Amygdala (tissue), 56 donors: ENCODE measurements at places on chromosomes 16 and 17.

DNA sequence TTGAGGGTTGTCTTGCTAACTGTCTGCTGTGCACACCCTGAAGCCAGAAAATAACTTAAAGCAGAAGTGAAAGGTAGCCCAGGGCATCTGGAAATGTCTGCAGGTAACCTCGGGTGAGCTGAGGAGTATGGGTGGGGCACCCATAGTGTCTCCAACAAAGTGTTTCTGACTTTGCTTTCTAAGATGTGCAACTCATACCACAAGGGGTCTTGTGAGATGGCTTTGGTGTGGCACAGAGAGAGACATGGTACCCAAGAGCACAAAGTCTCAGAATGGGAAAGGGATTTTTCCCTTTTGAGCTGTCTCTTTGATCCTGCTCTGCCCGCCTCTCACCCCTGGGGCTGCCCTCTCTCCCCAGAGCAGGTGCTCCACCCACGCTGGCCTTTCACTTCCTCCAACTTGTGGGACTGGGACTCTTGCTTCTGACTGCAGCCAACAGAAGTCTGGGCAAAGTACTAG lies 6.9 kb downstream of the CHD9 start:
- DNase-seq = no peak

- DNase-seq = no peak
Observed at GRCh38 chr16:31700200-31700529, 172.5 kb downstream of the AHSP start.

- DNase-seq = no peak
Observed at GRCh38 chr16:15484662-15485061, 50.3 kb downstream of the BMERB1 start.

- DNase-seq = no peak
Observed at GRCh38 chr17:13474073-13474800, 127.5 kb downstream of the HS3ST3A1 start.

DNA sequence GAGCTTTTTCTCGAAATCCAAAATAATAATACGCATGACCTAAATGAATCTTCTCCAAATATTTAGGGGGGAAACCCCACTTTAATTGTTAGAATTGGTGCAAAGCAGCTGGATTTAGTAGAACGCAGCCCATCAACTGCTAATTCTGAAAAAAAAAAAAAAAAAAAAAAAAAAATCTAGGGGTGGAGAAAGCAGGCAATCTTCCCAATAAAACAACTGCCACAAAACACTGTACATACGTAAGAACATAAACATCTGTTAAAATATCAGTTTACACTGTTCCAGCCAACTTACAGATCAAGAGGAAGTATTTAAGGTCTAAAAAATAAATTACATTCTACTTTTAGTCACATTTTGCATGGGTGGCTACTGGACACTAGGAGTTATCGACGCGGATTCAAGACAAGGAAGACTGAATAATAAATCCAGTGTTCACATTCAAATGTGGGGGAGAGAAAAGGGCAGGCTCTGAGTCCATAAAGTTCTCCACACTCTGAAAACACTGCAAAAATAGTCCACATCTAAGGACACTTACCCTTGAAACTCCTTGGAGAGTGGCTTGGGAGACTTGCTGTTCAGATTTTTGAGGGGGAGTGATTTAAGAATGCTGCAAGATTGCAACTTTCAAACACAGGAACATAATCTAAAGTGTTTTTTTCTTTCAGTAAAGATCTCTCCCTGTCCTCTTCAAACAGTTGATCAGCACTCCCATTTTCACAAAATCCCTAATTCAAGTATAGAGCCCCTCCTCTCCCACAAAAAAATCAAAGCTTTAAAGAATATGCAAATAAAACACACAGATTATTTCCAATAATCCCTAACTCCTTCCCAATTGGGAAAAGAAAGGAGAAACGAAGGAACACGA lies 1.3 kb downstream of the APPBP2 start:
- no peak for DNase-seq

DNA sequence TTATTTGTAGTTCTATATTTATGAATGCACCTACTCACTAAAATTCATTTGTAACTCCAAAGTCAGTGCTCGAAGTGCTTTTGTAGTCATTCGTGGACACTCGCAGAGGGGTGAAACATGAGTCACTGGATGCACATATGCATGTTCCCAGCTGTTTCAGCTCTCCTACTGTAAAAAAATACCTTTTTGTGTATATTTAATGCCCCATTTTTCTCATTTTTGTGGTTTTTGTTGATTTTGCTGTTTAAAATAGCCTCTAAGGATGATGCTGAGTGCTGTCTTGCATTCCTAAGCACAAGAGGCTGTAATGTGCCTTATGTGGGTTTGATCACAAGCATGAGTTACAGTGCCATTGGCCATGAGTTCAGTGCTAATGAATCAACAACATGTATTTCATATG lies 30.6 kb downstream of the CENPV start:
- DNase-seq = no peak

DNA sequence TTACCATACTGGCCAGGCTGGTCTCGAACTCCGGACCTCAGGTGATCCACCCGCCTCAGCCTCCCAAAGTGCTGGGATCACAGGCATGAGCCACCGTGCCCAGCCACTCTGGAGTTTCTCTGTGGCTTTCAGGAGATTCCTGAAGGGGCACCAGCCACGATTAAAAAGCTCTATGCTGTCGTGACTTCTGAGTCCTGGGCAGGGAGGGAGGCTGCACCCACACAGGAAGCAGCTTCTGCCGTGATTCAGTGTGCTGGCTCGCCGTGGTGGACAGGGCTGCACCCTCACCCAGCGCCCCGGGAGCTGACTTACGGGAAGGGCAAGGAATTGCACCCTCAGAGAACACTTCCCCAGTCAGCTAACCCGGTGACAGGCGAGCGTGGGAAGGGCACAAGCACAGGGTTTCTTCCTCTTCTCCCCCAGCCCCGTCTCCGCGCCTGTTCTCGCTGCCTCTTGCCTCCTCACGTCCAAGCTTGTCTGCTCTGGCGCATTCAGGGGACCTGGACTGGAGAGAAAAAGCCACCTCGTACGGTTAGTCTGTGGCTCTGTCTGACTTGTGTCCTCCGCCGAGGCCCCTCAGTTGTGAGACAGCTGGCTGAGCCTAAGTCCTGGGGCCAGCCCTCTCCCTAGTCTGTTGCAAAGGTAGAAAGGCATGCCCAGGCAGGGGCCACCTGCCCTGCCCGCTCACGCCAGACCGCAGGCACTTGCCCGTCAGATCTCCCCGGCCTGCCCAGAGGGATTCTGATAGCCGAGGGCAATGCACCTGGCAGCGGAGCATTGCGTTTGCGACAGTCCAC lies 145.0 kb downstream of the SEC14L1 start:
- no peak for DNase-seq

GRCh38 chr16:67150047-67150832 lies 558 bp downstream of the B3GNT9 start:
- no peak for DNase-seq

GRCh38 chr17:81264640-81265039 lies 25.5 kb downstream of the NDUFAF8 start:
- no peak for DNase-seq

- DNase-seq = no peak
Observed at GRCh38 chr17:82608816-82609215, 39.4 kb downstream of the WDR45B start.

GRCh38 chr17:75777296-75777922 lies 7.2 kb upstream of the UNK start:
- DNase-seq = no peak

- DNase-seq = no peak
Observed at GRCh38 chr16:4316108-4316863, 419 bp downstream of the GLIS2 start.

DNA sequence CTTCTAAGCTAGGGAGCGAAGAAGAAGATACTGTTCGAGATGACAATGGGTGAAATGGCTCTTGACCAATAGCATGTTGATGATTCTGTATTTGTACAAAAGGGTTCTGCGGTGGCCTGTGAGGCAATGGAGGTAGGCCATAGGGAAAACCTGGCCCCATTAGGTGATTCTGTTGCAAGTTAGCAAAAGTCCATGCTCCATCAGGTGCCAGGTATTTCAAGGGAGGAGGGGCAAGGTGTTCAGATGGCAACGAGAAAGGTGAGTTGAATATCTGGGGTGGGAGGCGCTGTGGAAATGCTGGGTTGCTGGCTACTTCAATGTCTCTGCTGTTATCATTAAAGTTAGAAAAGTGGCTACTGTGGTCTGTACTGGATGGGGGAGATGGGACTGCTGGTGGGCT lies 62.8 kb downstream of the CACNG1 start:
- no peak for DNase-seq

- DNase-seq = no peak
Observed at GRCh38 chr17:56292578-56292977, 139.3 kb downstream of the ANKFN1 start.

- DNase-seq = no peak
Observed at GRCh38 chr16:47063011-47063724, 80.6 kb downstream of the NETO2 start.

DNA sequence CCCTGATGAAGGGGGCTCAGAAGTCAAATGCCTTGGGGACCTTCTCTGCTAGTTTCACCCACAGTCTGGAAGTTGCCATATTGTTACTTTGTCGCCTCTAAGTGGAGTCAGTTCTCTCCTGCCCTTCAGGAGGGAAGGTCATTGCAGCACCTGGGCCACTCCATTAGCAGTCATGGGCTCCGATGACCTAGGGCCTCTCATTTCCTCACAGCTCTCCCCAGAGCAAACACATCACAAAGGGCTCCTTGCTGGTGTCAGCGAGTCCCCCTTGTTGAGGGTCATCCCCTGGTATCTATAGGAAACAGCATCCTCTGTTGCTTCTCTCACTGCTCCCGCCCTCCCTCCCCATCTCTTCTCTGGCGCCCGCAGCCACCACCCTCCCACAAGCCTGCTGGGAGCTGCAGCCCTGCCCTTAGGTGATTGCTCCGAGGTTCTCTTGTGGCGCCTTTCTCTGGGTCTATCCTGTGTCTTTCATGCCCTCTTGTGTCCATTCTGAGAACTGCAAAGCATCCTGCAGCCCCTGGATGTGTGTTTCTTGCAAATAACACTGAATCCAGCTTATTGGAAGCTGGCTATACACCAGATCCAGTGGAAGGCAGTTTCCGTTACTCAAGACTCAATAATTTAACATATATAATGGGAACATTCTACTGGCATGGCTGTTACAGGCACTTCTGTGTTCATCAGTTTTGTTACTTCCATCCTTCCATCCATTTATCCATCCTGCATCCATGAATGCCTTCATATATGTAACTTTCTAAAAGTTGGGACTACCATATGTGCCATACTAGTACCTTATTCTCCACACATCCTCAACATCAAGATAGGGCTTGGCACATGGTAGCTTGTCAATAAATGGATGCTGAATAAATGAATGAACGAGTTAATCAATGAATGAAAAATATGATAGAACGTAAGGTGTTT lies 21.2 kb downstream of the PDILT start:
- no peak for DNase-seq

DNA sequence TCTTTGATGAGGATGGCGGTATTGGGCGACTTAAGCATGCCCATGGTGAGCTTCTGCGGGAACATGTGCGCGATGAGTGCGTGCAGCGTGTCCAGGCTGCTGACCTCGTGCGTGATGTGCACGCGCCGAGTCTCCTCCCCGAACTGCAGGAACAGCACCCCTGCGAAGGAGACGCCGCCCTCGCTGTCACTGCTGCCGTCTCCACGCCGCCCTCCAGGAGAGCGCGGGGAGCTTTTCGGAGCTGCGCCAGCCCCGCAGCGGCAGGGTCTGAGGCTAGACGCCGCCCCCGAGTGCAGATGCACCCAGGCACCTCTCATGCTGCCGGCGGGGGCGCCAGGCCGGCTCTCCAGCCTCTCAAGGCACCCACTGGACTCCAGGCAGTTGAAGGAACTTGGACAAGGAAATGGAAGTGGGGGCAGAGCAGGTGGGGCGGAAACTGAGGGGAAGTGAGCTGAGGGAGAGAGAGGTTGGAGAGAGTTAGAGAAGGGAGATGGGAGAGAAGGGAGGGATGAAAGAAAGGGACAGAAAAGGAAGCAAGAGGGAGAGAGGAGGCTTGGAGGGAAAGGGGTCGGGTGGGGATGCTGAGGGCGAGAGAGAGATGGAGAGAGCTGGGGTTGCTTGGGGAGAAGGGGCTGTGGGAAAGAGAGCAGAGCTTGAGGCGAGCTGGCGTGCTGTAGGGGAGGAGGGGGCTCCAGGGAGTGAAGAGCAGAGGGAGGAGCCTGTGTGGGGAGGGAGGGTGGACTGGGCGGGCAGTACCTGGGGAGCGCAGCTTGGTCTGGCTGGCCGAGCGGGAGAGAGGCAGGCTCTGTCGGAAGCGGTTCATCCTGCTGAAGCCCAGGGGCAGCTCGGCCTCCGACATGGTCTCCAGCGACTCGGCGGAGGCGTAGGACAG lies 42.1 kb downstream of the SRCIN1 start:
- DNase-seq = no peak

- no peak for DNase-seq
Observed at GRCh38 chr17:80045703-80046102, 9.3 kb downstream of the CCDC40 start.

DNA sequence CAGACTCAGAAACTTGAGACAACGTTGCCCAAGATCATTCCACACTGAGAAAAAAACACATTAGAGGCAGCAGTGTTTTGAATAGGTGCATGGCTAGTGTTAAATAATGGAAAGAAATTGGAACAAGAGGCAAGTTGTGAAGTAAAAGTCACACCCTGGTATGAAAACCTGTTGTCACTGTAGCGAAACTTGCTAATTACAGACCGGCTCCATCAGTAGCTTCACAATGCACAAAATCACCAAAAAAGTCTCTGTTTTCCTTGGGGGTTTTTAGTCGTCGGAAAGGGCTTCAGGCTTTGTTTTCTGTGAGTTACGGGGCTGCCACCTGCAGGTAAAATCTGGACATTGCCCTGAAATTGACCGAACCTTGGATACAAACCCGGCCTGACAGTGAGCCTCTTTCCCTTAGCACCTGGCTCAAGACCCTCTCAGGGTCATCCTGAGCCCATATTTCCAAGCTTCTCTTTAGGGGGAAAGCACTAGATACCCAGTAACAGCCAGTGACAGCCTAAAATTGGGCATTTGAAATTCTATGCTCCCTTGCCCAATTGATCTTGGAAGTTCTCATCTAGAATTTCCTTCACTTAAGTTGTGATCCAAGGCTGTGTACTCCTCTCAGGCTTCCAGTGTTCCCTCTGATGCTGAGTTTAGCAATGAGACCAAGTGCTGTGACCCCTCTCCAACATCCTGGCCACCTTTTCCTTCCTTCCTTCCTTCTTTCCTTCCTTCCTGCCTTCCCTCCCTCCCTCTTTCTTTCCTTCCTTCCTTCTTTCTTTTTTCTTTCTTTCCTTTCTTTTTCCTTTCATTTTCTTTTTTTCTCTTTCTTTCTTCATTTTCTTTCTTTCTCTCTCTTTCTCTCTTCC lies 7.2 kb upstream of the GRB2 start:
- no peak for DNase-seq

GRCh38 chr17:81339191-81339533 lies 44.1 kb upstream of the SLC38A10 start:
- DNase-seq = no peak

- DNase-seq = no peak
Observed at GRCh38 chr17:81676906-81677305, 6.7 kb downstream of the ARL16 start.

GRCh38 chr16:760065-760464 lies 469 bp upstream of the MSLN start:
- DNase-seq = no peak

GRCh38 chr16:72191551-72191950 lies 19.6 kb upstream of the PMFBP1 start:
- DNase-seq = no peak

- no peak for DNase-seq
Observed at GRCh38 chr17:58960068-58960467, 146.6 kb downstream of the TRIM37 start.

- no peak for DNase-seq
Observed at GRCh38 chr17:60006160-60006559, 41.6 kb upstream of the RNFT1 start.

- no peak for DNase-seq
Observed at GRCh38 chr16:86389566-86390328, 120.6 kb upstream of the FOXF1 start.
